ENCODE measurements at places on chromosomes 5 and 9.

GRCh38 chr5:2755681-2756171 lies 4.2 kb upstream of the IRX2 start:
- no peak for DNase-seq

- DNase-seq = no peak
These were observed 1773.5 kb upstream of the WWC1 start for GRCh38 chr5:166517976-166518375.

DNA sequence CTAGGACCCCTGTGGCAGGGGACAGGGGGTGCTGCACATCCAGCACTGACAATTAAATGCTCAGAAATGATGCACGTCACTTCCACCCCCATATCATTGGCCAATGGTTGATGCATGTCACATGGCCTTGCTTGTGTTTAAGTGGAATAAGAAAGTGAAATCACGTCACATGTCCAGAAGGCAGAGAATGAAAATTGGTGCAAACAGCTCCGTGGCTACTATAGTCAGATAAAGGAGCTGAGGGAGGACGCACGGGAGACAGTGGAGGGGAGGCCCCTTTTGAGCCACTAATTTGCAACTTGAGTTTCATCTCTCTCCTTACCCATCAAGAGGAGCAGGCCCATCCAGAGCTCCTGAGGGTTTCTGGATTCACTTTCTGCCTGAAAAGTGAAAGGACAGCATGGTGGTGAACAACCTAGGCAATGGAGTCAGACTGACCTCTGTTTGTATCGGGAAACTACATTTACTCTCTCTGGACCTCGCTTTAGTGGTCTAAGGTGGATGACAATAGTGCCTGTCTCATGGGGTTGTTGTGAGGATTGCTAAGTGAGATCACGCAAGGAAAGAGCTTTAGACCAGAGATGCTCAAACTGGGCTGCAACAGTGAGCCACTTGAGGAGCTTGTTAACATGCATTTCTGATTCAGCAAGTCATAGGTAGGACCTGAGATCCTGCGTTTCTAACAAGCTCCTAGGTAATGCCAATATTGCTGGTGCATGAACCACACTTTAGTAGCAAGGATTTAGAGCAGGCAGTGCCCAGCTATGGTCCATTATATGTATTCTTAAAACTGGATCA lies 133.9 kb upstream of the ADRA1B start:
- no peak for DNase-seq

DNA sequence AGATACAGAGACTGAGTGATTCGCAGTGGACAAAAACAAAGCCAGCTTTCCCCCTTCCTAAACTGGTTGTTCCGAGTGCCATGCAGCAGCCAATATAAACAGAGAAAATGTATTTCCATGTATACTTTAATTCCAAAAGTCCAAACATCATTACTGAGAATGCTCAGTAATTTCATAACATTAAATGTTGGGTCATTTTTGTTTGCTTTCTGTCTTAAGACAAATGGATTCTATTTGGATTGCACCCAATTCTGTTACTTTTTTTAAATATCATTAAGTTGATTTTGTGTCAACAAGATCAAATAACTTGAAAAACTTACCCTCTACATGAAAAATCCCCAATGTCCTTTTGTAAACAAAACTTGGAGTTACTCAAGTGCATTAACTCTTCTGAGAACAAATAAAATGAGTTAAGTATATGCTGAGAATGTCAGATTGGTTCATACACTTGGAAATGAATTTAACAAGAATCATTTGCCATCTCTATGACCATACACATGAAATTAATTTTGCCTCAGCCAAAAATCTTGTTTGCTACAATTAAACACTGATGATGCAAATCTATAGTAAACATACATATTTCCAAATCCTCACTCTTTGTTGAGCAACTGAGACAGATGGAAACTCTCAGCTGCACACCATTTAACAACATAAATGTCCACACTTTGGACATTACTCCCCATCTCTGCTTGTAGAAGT lies 19.4 kb downstream of the LURAP1L start:
- DNase-seq = no peak

GRCh38 chr5:17224858-17225511 lies 7.6 kb downstream of the BASP1 start:
- no peak for DNase-seq

- DNase-seq = no peak
These were observed 11.6 kb upstream of the TYRP1 start for GRCh38 chr9:12681620-12682019.

- no peak for DNase-seq
These were observed 22.5 kb downstream of the PRUNE2 start for GRCh38 chr9:76883341-76883855.

GRCh38 chr9:101242651-101243050 lies 142.2 kb downstream of the BAAT start:
- no peak for DNase-seq

DNA sequence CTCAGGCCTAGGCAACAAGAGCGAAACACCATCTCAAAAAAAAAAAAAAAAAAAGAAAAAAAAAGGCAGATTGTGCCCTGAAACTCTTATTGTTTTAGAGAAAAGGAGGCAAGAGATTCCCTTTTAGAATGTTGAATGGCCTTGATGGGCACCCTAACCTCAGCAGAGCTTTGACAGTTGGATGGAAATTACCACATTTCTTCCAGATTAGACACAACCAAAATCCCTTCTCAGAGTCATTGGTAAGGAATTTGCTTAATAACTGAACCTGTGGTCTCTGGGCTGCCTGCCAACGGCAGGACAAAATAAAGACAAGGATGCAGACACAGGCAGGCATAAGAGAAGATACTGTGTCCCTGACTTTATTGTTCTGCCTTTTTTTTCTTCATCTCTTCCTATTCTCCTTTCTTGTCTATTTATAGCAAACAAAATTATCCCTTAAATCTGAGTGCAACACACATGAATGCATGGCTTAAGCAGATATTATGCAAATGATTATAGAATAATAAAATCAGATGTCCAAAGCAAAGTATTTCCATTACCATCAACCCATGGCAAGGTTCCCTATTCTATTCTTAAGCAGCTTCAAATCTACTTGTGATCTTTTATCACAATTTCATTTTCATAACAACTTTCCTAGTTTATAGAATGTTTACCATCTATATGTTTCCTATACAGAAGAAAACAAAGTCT lies 37.3 kb upstream of the TRIO start:
- no peak for DNase-seq

DNA sequence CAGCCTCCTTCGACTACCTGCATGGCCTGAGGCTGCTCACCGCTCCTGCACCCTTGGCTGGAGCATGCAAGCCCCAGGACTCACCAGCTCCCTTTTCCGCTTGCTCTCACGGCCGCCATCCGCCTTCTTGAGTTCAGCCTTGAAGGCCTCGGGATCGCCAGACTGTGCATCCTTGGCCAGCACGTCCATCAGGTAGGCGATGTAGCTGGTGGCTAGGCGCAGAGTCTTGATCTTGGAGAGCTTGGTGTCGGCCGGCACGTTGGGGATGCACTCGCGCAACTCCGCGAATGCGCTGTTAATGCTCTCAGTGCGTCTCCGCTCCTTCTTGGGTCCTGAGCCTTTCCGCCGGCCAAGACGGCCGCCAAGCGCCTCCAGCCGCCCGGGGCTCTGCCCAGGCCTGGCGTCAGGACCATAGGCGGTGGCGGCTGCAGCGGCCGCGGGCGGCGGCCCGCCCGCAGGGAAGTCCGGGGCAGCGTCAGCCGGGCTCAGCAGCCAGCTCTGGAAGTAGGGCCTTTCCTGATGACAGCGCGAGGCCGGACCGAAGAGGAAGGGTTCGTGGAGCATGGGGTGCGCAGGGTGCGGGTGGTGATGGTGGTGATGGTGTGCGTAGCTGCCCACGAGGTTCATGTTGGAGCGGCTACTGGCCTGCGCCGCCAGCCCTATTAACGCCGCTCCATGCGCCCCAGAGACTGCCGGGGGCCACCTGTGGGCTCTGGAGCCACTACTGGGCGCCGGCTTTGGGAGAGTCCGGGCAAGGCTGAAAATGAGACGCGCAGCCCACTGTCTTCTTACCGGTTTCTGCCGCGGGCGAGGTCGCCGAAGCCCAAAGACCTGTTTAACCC lies 424 bp downstream of the HAND1 start:
- DNase-seq = no peak

- no peak for DNase-seq
These were observed 294.8 kb downstream of the PRELID2 start for GRCh38 chr5:145540375-145540774.

GRCh38 chr5:1341863-1342262 lies 3.0 kb downstream of the CLPTM1L start:
- no peak for DNase-seq

GRCh38 chr9:3343671-3344070 lies 182.1 kb downstream of the RFX3 start:
- no peak for DNase-seq

DNA sequence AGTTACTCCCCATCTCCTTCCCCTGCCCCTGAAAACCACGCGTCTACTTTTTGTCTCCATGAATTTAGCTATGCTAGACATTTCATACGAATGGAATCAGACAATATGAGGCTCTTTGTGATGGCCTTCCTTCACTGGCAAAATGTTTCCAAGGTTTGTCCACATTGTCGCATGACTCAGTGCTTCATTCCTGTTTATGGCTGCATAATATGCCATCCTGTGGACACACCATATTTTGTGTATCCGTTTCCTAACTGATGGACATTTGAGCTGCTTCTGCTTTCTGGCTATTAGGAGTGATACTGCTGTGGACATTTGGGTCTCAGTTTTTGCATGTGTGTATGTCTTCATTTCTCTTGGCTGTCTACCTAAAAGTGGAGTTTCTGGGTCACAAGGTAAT lies 14.5 kb downstream of the NTNG2 start:
- no peak for DNase-seq

DNA sequence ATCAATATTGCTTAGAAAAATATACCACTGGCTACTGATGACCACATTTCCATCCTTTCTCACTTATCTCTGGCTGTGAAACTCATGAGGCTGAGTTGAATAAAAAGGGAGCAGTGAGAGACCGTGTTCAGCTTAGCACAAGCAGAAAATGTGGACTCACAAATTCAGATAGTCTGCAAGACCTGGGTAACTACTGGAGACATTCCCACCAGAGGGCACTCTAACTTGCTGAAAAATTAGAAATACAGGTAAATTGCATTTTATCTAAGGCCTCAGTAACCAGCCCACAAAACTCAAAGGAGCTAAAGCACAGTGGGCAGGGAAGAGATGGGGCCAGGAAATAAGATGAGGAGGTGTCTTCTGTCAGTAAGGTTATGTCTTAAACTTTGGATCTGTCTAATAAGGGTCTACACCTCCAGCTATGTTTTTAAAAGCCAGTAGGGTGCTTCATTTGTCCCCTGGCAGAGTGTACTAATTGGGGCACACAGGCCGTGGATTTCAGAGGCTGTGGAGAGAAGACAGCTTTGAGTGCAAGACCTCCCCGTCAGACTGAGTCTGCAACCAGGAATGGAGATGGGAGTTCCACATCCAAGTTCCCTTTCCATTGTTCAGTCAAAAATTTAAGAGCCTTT lies 8.7 kb upstream of the NDUFB6 start:
- DNase-seq = no peak

DNA sequence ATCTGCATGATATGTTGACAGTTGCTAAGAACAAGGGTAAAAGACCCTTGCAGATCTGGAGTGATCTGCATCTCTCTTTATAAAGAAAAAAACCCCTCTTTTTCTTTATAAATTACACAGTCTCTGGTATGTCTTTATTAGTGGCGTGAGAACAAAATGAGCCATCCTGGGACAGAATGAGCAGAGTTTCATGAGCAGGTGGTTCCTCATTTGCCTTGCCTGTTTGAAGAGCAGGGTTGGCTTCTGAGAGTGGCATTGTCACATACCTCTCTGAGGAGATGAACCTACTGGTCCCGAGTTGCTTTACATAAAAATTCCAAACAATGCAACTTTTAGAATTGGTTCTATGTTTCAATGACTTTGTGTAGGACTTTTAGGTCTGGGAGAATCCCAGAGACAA lies 94.3 kb downstream of the INSYN2B start:
- DNase-seq = no peak

DNA sequence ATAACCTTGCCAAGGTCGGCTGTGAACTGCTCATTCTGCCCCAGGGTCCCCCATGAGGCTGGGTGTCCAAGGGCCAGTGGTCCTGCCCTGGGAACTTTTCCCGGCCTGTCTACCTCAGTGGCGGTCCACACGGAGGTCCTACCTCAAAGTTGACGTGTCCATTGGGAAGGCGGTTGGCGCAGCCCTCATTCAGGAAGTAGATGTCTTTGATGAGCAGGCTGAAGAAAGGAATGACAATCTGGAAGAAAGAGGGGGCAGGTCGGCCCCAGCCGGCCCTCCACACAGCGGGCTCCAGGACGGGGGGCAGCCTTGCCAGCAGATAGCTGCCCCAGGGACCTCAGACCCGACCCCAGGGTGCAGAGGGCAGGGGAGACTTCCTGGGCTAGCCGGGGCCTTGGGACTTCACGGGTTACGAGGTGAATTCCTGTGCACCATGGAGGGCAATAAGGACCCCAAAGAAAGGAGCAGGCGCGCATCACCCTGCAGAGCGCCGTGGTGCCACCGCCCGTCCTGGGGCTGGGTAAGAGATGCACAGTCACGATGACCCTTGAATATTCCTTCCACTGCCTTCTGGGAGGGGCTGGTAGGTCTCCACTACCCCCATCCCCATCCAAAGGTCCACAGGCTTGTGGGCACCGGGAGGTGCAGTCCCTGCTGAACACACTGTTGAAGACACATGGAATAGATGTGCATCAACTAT lies 42.9 kb upstream of the RNF130 start:
- no peak for DNase-seq

GRCh38 chr9:109278848-109279247 lies 42.0 kb downstream of the EPB41L4B start:
- DNase-seq = no peak

DNA sequence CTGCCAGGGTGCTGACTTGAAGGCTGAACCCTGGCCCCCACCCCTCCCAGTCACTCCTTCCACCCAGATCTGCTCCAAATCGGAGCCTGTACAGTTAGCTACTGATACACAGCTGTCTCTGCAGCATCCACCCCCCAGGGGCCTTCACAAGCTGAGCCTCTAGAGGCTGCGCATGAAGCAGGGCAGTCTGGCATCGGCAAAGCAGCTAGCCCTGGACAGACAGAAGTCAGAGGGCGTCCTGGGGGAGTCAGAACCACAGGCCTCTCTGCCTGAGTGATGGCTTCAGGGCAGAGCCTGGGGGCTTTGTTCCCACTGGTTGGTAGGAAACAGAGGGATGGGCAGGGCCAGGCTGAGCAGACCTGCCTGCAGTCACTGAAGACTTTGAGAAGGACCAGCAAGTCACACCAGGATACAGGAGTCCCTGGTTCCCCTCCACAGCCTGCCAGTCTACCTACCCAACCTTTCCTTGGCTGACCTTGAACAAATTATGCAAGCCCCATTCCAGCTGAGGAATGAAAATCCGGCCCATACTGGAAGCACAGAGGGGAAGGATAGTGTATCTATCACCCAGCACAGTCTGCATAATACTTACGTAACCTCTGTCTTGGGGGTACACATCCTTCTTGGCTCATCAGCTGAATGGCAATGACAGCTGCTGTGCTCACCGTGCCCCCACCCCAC lies 8.8 kb downstream of the VDAC1 start:
- DNase-seq = no peak

- no peak for DNase-seq
These were observed 27.5 kb downstream of the DYNC2I2 start for GRCh38 chr9:128629136-128629535.

GRCh38 chr5:116530276-116530675 lies 44.3 kb downstream of the SEMA6A start:
- no peak for DNase-seq

- no peak for DNase-seq
These were observed 152.3 kb upstream of the KLF9 start for GRCh38 chr9:70566751-70567150.

Measured in caudate nucleus (tissue), 63 donors.